ENCODE measurements at places on chromosomes 6 and 20. TPM values are rescaled to one million over a fixed set of nuclear protein-coding genes. Genes with fewer than 3 reads are reported as not detected.
A peak's percentile ranks its signal among the peaks of the same experiment; 100 is the strongest.

DNA sequence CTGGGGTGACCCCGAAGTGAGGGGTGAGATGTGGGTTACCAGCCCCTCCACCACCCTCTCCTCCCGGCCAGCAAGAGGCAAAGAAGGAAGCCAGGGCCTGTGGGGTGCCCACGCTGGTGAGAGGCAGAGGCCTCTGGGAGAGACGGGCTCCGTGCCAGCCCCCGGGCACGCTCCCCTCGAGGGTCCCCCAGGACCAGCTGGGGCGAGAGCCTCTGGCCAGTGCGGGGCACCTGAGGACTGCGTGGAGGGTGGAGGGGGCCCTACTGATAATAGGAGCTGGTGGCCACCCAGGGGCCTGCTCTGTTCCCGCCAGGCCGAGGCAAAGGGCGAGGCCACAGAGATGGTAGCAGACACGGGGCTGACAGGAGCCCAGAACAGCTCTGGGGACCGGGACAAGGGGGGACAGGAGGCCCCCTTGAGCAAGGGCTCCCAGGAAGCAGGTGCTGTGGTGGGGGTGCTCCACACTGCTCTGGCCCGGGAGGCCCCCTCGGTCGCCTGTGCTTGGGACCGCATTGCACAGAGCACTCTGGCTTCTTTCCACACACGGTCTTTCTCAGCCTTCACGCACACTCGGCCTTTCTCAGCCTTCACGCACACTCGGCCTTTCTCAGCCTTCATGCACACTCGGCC lies 226.9 kb downstream of the TTLL2 start:
- DNase-seq, result no peak

Gene GPR63
- total RNA-seq, result 0.47 TPM

- peak; percentile 26 for DNase-seq
These were observed 102.6 kb downstream of the LAMP5 start for GRCh38 chr20:9616833-9617461.

GRCh38 chr6:40323881-40324634 lies 263.1 kb downstream of the LRFN2 start:
- DNase-seq, result no peak

Gene GNAS-AS1
- not detected for total RNA-seq

DNA sequence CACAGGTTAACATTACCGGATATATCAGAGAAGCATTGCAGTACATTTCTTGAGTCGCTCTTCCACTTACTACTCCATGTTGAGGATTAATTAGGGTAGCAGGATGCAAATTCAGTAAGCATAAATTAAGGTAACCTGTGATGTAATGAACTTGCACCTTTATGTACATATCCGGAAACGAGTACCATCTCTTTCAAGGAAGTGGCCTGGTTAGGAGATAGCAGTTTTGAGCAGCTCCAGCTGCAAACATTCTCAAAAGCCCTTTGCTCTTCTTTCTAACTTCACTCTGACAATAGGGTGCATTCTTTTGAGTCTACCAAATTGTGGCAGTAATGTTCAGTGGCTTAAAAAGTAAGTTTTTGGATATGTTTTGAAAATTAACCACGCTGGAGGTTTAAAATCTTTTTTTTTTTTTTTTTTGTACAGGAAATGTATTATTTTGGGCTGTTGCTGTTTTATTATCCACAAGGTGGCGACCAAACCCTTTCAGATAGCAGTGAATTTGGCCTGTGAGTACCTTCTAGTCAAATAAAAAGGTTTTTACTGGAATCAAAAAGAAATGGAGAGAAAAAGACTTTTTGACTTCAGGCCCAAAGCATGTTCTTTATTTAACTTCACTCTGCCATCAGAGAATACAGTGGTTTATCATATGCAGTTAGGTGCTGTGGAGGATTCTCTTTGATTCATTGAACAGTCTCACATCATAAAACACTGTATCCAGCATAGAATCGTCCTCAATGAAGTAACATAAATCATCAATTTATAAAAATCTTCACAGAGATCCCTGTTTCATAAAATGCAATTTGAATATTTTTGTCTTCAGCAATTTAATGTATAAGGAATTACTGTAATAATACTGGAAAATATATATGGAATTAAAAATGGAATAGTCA lies 8.9 kb downstream of the FAM217B start:
- DNase-seq, result no peak

Gene FAM184A
- 14.3 TPM for total RNA-seq

- DNase-seq, result no peak
These were observed 44.7 kb downstream of the ZFAND3 start for GRCh38 chr6:37864250-37864649.

Gene RGS17
- total RNA-seq, result 3.2 TPM

DNA sequence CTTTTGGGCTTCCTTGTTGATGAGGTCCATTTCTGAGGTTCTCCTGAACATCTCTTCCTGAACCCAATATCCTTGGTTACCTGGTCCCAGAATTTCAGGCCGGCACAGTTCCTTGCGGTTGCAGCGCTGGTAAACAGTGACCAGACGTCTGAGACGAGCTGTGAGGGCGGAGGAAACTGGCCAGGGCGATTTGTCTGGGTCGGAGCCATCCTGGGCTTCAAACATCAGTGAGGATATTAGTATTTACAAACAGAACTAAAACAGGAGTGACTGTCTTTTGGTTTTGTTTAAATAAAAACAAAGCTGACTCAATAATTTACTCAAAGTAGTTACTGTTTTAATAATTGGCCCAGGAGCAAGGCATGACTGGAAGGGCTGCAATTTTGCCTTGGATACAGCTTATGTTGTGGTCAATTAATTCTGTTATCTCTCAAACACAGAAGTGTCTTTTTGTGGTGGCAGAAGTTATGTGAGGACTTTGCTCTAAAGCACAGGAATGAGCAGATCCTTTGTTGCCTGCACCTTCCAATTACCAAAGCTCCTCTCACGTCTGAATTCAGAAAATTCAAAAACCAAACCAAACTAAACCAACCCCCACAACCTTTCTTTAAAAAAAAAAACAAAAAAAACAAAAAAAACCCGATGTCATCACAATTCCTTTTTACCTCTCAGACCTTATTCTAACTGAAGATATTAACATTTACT lies 58.7 kb upstream of the EMILIN3 start:
- no peak for DNase-seq

Gene IPCEF1
- total RNA-seq, result 3.6 TPM

Gene ARMC2
- 2.2 TPM for total RNA-seq

Gene DEFB116
- not detected for total RNA-seq

Gene SYCP2L
- 0.47 TPM for total RNA-seq

DNA sequence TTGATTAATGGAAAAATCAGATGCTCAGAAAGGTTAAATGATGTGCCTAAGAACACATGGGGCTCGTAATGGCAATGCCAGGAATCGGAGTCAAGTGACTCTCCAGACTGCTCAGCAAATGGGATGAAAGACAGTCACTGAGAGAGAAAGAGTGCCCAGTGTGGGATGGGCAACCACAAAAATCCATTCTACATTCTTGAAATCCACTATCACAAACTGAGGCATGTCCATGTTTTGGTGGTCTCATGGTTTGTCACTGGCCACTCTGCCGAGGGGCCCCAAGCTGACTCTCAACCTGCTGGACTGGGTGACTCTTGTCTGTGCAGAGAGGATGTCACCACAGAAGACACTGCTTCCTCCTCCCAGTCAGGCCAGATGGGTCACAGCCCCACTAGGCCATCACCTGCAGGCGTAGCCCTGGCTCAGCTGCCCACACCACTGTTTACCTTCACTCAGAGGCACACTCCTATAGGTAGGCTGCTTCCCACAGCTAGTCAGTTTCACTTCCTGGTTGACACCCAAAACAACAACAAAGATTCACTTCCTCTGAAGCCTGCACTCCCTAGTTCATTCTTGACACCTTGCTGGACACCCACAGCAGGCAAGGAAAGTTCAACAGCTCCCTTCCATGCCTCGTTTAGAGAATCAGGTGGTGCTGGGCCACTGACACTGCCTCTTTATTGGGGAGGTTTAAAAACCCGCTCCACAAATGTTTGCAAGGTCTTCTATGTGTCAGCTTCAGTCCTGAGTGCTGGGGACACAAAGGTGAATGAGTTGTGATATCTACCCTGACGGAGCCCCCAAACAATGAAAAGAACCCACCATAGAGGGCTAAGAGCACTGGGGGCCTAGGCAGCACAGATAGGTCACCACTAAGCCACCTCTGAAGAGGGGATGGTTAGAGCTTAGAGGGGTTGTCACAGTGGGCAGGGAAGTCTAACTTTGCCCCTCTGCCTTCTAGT lies 21.7 kb downstream of the MAP1LC3A start:
- DNase-seq, result no peak

- no peak for DNase-seq
These were observed 1.1 kb downstream of the PERP start for GRCh38 chr6:138105880-138106664.

GRCh38 chr6:155264693-155265320 lies 994 bp downstream of the CLDN20 start:
- no peak for DNase-seq

GRCh38 chr6:100176311-100176950 lies 182.4 kb upstream of the MCHR2 start:
- DNase-seq, result no peak

DNA sequence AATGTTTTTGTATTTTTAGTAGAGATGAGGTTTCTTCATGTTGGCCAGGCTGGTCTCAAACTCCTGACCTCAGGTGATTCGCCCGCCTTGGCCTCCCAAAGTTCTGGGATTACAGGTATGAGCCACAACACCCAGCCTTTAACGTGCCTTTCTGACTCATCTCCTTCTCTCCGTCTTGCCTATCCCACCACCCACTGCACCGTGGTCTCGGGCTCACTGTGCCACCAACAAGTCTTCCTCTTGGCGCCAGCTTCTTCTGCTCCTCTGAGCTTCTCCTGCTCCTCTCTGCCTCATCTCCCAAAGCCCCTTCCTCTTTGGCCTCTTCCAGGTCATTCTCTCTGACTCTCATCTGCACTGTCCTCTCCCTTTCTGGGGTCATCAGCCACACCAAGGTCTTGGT lies 41.0 kb downstream of the TMEM242 start:
- DNase-seq, result no peak

DNA sequence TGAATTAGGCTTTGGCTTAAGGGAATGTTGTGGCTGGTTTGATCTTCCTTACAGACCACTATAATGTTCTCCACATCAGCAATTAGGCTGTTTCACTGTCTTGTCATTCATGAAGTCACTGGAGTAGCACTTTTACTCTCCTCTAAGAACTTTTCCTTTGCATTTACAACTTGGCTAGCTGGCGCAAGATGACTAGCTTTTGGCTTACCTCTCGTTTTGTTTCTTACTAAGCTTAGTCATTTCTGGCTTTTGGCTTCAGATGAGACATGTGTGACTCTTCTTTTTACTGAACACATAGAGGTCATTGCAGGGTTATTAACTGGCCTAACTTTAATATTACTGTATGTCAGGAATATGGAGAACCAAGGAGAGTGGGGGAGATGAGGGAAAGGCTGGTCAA lies 143.2 kb downstream of the PTCHD4 start:
- no peak for DNase-seq

Gene BACH2
- total RNA-seq, result 9.1 TPM

DNA sequence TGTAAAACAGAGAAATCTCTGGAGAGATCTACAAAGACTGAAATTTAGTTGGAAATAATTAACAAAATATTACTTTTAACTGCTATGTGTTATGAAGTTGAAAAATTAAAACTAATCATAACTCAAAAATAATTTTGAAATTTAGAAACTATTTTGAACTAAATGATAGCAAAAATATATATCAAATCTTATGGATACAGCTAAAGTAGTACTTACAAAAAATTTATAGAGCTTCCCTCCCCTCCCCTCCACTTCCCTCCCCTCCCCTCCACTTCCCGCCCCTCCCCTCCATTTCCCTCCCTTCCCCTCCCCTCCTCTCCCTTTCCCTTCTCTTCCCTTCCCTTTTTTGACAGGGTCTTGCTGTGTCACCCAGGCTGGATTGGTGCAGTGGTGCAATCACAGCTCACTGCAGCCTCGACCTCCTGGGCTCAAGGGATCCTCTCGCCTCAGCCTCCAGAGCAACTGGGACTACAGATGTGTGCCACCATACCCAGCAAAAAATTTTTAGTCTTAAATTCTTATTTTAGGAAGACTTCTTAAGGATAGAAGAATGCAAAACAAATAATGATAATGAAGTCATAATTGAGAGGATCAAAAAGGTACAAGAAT lies 87.2 kb upstream of the RGS17 start:
- no peak for DNase-seq

Gene CBLN4
- total RNA-seq, result 0.13 TPM

Gene RAET1L
- total RNA-seq, result not detected

- no peak for DNase-seq
These were observed 30.9 kb upstream of the RBM24 start for GRCh38 chr6:17250237-17250636.

Gene STX11
- 112 TPM for total RNA-seq

DNA sequence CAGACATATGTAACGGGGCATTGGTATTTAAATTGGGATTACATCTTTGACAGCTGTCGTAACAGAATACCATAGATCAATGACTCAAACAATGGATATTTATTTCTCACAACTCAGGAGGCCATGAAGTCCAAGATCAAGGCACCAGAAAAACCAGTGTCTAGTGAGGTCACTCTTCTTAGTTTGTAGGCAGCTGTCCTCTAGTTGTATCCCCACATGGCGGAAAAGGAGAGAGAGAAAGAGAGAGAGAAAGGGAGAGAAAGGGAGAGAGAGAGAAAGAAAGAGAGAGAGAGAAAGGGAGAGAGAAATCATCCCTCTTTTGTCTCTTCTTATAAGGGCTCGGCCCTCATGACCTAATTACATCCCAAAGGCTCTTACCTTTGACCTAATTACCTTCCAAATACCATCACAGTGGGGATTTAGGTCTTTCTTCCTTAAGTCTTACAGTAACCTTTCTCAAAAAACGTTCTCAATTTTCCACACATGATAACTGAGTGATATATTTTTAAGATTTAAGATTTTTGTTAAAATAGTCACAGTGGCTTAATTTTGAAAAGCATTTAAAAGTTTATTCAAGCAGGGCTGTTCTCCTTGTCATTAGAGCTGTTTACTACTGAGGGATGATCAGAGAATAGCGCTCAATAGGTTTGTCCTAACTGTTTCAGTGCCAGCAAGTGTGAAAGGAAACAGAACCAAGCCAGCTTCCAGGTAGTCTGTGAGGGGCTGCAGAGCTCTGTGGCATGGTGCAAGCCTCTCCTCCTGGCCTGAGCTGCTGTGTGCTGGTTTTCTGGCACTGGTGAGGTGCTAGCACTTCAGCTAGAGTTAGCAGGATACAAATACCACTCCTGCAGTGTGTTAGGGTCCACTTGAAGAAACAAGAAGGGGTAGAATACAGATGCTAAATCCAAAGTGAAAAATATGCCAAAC lies 79.0 kb downstream of the IMPG1 start:
- no peak for DNase-seq

GRCh38 chr6:132067286-132067685 lies 116.1 kb upstream of the CCN2 start:
- no peak for DNase-seq

Gene ACTR5
- total RNA-seq, result 7.9 TPM

GRCh38 chr6:72788188-72788587 lies 166.3 kb downstream of the KCNQ5 start:
- DNase-seq, result no peak

Gene TRDN
- total RNA-seq, result 0.09 TPM

Gene ADGB
- not detected for total RNA-seq

Data from omental fat pad (tissue), 4 donors.